ENCODE measurements at places on chromosomes 16 and 17. TPM values are rescaled to one million over a fixed set of nuclear protein-coding genes. Genes with fewer than 3 reads are reported as not detected.

Gene CDC6
- total RNA-seq, result 41.3 TPM

Gene ALOXE3
- total RNA-seq, result not detected

Gene SLC5A2
- total RNA-seq, result not detected

GRCh38 chr16:81482329-81483063 lies 37.9 kb downstream of the CMIP start:
- DNase-seq, result no peak

DNA sequence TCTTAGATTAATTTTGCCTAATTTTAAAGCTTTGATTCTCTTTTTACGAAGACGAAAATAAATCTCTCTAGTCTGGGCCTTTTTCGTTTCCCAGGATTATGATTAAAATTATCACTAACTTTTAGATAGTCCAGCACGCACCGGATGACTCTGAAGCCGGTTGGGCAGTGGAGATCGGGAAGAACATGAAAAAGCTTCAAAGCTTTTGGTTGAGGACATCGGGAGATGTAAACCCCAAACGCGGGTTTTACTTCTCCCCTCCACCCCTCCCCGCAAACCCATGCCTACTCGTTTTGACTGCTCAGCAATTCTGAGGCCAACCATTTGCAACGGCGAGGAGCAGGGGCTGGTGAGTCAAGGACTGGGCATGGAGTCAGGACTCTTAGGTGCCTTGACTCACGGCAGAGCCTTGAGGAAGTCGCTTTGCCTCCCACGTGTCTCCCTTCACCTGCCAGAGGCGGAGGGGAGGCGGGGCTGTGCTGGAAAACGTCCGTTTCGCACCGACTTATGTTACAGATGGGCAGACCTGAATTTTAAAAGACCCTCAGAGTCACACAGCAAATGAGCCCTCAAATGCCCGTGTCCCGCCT lies 989 bp upstream of the DUSP14 start:
- DNase-seq, result peak; percentile 80

DNA sequence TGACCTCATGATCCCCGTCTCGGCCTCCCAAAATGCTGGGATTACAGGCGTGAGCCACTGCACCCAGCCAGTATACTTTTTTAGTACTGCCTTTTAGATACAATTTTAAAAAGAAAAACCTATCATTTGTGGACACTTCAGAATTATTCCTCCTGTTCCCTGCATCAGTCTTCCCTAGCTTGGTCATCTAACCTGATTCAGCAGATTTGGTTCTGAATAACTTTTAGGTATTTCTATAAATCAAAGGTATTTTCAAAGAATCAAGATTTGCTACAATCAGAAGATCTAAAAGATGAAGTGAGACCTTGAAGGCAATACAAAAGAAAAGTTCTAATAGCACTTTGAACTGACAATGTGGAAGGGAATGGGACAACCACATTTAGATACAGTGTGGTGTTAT lies 30.0 kb downstream of the MBTD1 start:
- no peak for DNase-seq

- no peak for DNase-seq
Measured at GRCh38 chr16:22123759-22124490, 31.6 kb downstream of the VWA3A start.

- no peak for DNase-seq
Measured at GRCh38 chr17:10048629-10049350, 143.7 kb upstream of the RCVRN start.

DNA sequence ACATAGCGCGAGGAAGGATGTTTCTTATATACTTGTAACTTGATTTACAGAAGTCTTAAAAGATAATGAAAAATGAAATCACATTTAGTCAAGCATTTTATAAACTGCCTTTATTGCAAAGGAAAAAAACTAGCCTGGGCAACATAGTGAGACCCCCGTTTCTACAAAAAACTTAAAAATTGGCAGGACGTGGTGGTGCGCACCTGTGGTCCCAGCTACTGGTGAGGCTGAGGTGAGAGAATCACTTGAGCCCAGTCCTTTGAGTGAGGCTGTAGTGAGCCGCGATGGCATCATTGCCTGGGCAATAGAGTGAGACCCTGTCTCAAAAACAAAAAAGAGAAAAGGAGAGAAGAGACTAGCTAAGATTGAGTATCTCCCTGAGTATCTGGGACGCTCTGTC lies 145.2 kb upstream of the CIBAR2 start:
- DNase-seq, result no peak

- DNase-seq, result no peak
Measured at GRCh38 chr17:75774991-75775668, 9.5 kb upstream of the UNK start.

DNA sequence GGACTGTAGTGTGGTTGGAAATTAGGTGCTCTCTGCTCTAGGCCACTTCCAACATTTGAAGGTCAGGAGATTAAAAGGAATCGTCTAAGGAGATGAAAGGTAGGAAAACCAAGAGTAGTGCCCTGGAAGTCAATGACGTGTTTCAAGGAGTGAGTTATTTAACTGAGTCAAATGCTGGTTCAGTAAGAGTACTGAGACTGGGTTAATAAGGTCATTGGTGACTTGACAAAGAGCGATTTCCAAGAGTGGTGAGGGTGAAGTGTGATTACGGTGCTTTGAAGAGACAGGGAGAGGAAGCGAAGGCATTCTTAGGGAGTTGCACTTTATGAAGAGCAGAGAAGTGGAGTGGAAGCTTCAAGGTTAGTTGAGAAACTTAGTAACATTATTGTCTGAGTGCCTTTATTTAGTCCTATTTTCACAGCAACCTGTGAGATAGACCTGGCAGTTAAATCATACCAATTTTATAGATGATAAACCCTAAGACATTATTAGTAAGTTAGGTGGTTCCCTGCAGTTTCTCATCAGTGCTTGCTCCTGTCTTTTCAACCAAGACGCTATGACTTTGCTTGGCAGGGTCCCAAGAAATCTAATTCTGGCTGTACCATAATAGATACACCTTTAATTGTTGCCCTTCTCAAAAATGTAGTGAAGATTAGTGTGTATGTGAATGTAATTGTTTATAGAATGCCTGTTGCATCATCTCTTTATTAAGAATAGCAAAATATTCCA lies 5.9 kb downstream of the ZNF207 start:
- no peak for DNase-seq

All from pulmonary artery endothelial cell (primary cell).